Right atrium auricular region (tissue), 2 donors: ENCODE measurements at places on chromosomes 12 and 14. TPM values are rescaled to one million over a fixed set of nuclear protein-coding genes. Genes with fewer than 3 reads are reported as not detected.

GRCh38 chr12:4506870-4507269, 31.8 kb upstream of the RAD51AP1 start:
- no peak for DNase-seq

DNA sequence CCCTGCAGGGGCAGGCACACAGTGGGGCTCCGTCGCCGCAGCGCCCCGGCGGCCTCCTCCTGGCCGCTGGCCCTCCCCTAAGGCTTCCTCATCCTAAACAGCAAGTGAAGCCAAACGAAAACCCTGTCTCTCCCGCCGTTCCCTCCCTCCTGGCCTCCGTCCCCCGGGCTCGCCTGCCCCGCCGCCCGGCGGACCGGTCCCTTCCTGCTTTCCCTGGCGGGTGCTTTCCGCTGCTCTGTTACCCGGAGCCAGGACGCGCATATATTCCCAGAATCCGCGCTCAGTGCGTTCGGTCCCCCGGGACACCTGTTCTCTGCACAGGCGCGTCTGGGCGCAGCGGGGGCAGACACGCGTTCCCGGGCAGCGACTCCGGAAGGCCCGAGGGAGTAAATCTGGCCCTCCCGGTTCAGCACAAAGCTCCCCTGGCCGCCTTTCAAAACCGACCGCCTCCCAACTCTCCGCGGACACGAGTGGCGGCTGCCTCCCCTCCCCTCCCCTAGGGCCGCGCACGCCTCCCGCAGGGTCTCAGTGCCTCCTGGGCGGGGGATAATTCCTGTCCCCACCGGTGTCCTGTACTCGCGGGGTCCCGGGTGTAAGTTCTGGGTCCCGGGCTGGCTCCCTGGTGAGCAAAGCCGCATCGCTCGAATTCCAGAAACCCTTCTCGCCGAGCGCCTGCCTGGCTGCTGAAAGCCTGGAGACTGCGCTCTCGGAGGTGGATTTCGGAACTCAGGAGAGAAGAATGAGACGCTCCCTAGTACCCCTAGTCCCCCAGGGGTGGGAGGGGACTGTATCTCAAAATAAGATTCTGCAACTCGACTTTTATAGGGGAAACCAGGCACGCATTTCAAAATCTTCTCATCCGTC, 21.4 kb upstream of the CEP170B start:
- DNase-seq = no peak

DNA sequence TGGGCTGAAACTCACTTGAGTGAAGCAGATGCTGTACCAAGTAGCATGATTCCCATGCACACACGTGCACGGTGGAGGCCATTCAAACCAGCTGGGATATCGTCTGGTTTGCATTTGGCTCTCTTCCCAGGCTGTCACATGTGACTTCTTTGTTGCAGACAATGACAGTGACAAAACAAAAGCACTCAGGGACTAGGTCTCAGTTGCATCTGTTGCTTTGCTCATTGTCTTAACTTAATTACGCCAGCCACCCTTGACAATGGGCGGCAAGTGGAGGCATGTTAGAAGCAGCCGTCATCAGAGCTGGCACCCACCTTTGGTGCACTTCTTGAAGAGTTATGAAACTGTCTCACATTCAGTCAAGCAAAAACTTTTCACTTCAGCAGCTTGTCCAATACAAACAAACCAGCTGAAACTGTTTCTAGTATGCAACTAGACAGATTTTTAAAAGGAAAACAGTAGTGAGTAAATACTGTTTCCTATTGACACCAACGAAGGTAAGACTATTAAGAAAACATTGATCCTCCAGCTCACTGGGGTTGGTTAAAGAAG, 74.3 kb downstream of the IGF1 start:
- no peak for DNase-seq

- no peak for DNase-seq
Observed at GRCh38 chr12:6263931-6264330, 46.6 kb upstream of the PLEKHG6 start.

GRCh38 chr14:23172096-23172495, 11.4 kb downstream of the SLC7A8 start:
- DNase-seq = no peak

TMEM119 gene
- total RNA-seq = 1.8 TPM

LGR5 gene
- total RNA-seq = 0.19 TPM

ASCL1 gene
- total RNA-seq = not detected
